Bone marrow (tissue), 2 donors: ENCODE measurements at places on chromosomes 16 and 17.

- no peak for DNase-seq
These were observed 81.1 kb downstream of the CACNG1 start for GRCh38 chr17:67125417-67125816.

DNA sequence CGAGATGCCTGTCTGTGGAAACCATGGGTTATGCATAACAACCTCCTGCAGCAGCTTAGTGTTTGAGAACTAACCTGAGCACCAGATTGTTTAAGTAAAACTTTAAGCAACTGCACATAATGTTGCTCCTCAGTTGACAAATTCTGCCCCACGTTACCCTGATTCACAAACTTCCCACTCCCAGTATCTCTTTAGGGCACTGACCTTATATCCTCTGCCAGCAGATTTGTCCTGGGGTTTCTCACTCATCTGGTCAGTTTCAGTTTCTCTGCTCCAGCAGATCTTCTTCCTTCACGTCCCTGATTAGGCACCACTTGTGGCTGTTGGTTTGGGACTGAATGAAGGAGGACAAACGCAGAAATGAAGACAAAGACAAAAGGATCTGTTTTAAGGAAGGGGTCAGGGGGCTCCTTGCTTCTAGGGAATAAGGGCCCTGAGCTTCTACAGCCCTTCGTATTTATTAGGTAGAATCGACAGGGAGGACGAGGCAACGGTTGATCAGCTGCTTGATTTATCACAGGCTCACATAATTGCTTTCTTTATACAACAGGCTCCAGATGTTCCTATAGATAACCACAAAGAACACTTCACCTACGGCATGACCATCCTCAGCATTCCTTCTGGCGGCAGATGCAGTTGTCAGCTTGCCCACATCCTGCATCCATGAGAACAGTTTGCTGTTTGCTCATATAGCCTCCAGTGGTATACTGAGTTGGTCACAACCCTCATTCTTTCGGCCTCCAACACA is 13.5 kb upstream of the ZNF689 start:
- no peak for DNase-seq

DNA sequence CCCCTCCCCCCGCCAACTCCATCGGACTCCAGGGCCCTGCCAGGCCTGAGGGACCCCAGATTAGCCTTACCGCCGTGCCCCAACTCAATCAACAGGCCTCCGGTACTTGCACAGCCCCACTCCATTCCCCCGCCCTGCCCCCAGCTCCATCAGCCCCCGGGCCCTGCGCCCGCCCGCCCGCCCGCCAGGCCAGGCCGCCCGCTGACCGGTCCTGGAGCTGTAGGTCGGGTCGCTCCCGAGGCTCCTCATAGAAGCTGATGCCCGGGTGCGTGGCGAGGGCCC is 308 bp downstream of the GTF3C1 start:
- no peak for DNase-seq

- no peak for DNase-seq
These were observed 15.7 kb upstream of the CDH8 start for GRCh38 chr16:62051942-62052341.

- DNase-seq, result no peak
These were observed 65.5 kb upstream of the CREBBP start for GRCh38 chr16:3945751-3946603.

GRCh38 chr16:74283716-74284115 is 12.9 kb upstream of the PSMD7 start:
- DNase-seq, result no peak

GRCh38 chr17:14304222-14304772 is 3.4 kb downstream of the HS3ST3B1 start:
- no peak for DNase-seq

GRCh38 chr17:75228305-75228704 is 22.8 kb downstream of the NUP85 start:
- no peak for DNase-seq

GRCh38 chr16:54286090-54286365 is 559 bp downstream of the IRX3 start:
- DNase-seq, result no peak

GRCh38 chr17:55152236-55152635 is 112.5 kb upstream of the HLF start:
- DNase-seq, result no peak

DNA sequence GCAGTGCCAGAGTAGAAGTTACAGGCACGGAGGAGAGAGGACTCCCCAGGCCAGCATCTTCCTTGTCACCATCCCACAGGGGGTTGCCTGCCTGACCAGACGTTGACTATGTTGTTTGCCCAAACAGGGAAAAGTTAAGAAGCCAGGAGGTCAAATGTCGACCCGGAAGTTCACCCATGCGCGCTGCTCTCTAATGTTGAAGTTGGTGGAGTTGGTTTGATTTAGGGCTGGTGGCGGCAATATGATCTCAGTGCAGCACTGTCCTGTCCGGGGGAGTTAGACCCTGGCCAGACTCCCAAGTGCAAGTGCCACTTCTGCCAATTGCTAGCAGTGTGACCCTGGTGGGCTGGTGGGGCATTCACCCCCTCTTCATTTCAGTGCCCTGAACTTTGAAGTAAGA is 30.4 kb downstream of the RGS9 start:
- no peak for DNase-seq

DNA sequence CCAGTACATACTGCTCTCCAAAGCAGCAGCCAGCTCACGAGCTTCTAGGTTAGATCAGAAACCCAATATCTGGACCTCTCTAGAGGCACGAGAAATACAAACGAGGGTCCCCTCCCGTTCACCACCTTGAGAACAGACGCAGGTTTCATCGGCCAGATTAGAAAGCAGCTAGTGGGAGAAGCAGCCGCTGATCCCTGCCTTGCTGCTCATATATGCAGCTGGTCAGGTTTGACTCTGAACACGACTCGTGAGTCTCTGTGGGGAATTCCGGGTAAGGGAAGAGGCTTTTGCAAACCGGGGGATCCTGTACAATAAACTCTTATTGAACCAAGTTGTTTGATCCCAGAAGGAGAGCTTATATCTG is 1.6 kb downstream of the VAT1L start:
- DNase-seq, result no peak

DNA sequence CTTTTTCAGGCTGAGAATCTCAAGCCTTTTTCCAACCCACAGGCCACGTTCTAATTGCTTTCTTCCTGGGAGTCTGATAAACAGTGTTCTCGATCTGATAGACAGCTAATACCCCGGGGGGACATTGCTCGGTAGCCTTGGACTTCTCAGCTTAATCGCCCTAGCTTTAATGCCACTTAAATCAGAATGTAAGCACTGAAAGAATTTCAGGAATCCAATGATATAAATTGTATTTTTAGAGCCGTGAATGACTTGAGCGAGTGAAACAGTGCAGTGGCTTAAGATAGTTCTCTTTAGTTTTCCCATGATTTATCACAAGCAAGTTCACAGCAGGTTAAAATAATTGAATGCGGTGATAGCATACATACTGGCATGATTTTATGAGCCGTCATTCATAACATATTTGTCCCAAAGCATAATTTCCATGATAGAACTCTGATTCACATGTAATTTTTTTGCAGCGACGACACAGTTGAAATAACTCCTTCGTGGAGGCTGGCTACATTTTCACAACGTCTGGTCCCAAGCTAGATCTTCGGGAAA is 116.1 kb upstream of the MYOCD start:
- DNase-seq, result no peak

GRCh38 chr16:60818465-60818864 is 1217.8 kb downstream of the CDH8 start:
- no peak for DNase-seq

DNA sequence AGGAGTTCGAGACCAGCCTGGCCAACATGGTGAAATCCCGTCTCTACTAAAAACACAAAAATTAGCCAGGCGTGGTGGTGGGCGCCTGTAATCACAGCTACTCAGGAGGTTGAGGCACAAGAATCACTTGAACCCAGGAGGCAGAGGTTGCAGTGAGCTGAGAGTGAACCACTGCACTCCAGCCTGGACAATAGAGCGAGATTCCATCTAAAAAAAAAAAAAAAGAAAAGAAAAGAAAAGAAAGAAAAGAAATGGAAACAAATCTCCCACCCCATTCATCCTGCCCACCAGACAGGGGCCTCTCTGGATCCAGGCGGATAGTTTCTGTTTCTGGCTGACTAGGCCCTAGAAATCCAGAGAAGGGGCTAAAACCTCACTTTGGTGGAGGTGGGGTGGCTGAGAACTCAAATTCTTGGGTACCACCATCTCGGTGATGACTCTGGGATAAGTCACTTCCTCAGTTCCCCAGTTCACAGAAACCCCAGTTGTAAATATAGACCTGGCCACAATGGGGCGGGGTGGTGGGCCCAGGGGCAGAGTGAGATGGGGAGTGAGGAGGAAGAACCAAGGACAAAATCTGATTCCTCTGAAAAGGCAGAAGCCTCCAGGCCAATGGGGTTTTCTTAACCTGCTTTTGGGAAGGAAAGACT is 22.2 kb downstream of the SOCS1 start:
- DNase-seq, result no peak

GRCh38 chr17:21193031-21193430 is 20.9 kb downstream of the TMEM11 start:
- DNase-seq, result no peak

DNA sequence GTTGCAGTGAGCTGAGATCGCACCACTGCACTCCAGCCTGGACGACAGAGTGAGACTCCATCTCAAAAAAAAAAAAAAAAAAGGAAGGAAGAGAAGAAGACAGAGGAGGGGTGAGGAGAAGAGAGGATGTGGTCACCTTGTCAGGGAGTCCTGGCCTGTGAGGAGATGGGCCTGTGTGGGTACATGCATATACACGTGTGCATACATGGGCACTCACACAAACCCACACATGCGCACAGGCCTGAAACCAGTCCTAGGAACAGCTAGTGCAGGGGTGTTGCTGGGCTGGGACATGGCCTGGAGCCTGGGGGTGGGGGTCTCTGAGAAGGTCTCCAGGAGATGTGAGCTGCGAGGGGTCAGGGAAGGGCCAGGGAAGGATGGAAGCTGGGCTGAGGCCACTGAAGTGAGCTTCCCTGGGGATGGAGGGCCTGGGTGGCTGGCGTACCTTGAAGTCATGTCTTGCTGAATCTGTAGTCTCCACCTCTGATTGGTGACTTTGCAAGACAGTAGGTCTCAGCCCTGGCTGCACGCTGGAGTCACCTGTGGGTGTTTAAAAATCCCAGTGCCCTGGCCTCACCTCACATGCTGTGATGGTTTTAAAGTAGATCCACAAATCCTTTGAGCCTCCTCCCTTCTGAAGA is 72.4 kb downstream of the MRM1 start:
- DNase-seq, result no peak

- no peak for DNase-seq
These were observed 22.8 kb downstream of the CPNE2 start for GRCh38 chr16:57115168-57115513.

DNA sequence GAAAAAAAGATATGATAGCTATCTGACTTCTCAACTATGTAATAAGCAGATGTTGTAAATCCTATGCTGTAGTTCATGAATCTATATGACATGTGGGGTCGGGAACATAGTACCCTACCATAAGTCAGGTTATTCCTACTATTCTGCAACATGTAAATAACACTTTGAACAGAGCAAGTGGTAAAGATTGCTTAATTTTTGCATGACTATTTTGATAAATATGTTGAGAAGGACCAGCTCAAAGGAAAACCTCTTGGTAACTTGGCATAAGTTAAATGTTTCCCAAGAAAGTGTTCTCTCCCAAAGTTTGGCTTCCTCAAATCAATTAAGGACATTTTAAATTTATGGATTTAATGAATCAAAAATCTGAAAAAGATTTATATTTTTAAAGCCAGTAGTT is 62.1 kb downstream of the ABHD15 start:
- no peak for DNase-seq

DNA sequence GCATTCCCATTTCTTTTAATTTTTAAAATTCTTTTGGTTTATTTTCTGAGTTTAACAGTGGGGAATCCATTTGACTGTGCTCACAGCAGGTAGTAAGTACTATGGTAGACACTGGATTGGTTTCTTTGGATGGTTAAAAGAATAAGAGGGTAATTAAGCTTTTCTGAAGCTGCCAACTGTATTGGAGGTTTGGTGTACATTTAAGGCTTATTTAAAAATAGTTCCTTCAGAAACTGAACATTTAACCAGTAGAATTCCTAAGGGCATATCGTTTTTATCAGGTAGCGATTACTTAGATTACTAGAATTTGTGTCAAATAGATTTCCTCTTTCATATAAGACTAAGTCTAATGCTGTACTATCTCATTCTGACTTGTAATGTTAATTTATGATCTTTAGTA is 162.4 kb downstream of the PPM1E start:
- DNase-seq, result no peak

DNA sequence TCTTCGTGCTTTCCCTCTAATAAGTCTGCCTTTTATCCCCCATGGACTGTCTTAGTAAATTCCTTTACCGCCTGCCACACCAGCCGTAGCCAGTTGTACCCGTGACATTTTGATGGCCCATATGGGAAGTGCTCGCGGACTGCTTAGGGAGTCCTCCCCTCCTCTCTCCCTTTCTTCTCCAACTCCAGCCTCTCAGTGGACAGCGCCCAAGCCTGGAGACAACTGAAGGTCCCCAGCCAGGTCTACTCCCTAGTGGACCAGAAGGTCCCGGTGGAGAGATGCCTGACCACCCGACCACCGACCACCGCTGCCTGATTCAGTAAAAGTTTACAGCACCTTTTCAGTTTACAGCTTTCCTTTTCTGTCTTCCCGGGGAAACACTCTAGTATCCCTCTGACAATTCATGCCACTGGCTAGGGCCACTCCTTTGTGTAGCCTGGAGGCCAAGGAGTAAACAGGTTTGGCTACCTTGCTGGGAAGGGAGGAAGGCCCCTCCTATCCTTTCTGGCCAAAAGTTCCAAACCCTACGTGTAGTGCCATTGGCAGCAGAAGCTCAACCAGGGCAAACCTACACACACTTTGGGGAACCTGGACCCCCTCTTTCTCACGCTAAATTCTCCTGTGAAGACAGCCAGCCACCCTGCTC is 18.0 kb downstream of the CTRB2 start:
- no peak for DNase-seq

DNA sequence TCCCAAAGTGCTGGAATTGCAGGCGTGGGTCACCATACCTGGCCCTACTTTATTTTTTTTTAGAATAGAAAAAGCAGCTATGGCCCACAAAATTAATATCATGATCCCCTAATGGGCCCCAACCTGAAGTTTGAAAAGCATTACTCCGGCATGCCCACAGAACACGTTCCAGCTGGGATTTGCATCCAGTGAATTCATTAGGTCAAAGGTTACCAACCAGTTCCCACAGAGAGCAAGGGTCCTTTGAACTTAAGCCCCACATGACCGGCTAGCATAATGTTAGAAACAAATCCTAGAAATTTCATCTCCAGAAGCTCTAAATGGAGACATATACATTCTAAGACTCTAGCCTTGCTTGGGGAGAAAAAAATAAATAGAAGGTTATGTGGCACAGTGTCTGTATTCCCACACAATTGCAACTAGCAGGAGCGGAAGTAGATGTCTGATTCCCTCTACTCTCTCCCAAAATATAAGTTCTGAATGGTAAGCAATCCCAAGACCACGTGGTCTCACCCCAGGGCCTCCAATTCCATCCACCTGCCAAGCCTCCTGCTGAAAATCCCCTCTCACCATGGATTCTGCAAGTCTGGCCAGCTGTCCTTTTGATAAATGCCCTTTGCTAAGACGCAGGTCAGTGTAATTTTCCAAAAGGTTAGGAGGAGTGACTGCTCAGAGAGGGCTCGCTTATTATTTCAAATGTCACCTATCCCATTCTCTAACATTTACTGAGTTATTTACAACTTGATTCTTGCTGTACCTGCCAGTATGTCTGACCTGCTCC is 395.8 kb downstream of the NPIPA8 start:
- DNase-seq, result no peak

GRCh38 chr17:63381101-63381729 is 64.9 kb downstream of the CYB561 start:
- DNase-seq, result no peak

GRCh38 chr17:29603109-29603674 is 10.3 kb downstream of the ANKRD13B start:
- no peak for DNase-seq
